ENCODE measurements at places on chromosomes 13 and 19. TPM values are rescaled to one million over a fixed set of nuclear protein-coding genes. Genes with fewer than 3 reads are reported as not detected.

KLF5 gene
- 11.7 TPM for total RNA-seq

NOTCH3 gene
- total RNA-seq, result 14.4 TPM

LILRA1 gene
- total RNA-seq, result not detected

FGF22 gene
- not detected for total RNA-seq

CFD gene
- total RNA-seq, result 41.1 TPM

TNFSF9 gene
- total RNA-seq, result 5.7 TPM

ZNF256 gene
- total RNA-seq, result 5.3 TPM

ZNF724 gene
- 2.3 TPM for total RNA-seq

OLFM4 gene
- not detected for total RNA-seq

MBD3L3 gene
- total RNA-seq, result not detected

CGB8 gene
- total RNA-seq, result not detected

TMC4 gene
- 0.36 TPM for total RNA-seq

ACTN4 gene
- total RNA-seq, result 644 TPM

B3GNT3 gene
- total RNA-seq, result not detected

LILRA5 gene
- total RNA-seq, result not detected

AZU1 gene
- total RNA-seq, result not detected

C19orf38 gene
- 0.24 TPM for total RNA-seq

DHX34 gene
- total RNA-seq, result 16.7 TPM

C19orf18 gene
- total RNA-seq, result not detected

HSH2D gene
- total RNA-seq, result not detected

ZGLP1 gene
- 1.8 TPM for total RNA-seq

Data from hair follicle dermal papilla cell (primary cell).